NCI-H2029 treated with DMSO at 0.1 percent for 48 hours (cell line): ENCODE measurements at places on chromosomes 4 and X.

DNA sequence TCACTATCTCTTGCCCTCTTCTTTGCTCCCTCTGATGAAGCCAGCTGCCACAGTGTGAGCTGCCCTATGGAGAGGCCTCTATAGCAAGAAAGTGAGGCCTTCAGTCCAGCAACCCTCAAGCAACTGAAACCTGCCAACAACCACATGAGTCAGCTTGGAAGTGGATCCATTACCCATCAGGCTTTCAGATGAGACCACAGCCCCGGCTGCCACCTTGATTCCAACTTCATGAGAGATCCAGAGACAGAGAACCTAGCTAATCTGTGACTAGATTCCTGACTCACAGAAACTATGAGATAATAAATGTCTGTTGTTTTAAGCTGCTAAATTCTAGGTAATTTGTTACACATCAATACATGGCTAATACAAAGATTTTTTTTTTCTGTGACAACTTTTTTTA, 20.4 kb upstream of the WAS start:
- no peak for DNase-seq

DNA sequence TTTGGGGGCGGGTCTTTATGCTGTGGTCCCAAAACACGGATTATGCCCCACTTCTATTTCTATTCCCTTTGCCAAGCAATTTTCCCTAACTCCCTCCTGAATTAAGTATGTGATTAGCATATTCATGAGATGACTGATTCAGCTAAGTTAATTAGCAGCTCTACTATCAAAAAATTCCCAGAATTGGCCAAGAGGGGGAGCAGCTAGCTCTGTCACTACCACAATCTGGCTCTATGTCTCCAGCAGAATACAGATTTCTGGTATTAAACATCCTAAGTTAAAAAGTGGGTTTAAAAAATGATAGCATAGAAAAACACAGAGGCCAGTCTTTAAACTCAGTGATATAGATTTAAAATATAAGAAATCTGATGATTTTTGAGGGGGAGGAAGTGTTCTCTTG, 80.3 kb downstream of the GPC4 start:
- peak; percentile 19 for DNase-seq

DNA sequence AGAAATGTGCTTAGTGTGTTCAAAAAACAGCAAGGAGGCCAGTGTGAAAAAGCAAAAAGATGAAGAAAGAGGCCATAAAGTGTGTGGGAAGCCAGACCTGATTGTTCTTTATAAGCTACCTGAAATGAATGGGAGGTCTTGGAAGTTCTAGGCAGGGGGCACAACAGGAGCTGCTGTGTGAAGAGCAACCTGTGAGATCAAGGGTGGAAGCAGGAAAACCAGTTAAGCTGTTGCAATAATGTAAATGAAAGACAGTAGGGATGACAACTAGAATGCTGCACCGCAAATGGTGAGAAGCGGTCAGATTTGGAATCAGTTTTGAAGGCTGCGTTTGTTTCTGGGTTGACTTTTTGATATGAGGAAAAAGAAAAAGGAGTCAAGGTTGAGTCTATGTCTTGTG, 123.5 kb downstream of the TMEM144 start:
- DNase-seq = no peak

DNA sequence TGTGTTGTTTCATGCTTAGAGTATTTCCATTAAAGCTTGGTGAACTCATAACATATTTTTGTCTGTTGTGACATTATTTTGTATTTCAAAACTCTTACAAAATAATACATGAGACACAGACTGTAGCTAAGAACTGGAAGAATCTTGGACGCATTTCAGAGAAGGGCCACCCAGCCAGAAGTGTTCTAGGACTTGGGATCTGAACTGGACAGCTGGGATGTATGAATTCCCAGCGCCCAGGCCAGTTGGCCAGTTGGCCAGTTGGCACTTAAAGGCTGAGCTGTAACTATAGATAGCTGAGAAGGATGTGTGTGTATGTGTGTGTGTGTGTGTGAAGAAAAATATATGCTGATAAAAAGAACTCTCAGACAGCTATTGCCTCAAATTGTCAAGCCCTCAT, 193.4 kb upstream of the GPR101 start:
- no peak for DNase-seq

DNA sequence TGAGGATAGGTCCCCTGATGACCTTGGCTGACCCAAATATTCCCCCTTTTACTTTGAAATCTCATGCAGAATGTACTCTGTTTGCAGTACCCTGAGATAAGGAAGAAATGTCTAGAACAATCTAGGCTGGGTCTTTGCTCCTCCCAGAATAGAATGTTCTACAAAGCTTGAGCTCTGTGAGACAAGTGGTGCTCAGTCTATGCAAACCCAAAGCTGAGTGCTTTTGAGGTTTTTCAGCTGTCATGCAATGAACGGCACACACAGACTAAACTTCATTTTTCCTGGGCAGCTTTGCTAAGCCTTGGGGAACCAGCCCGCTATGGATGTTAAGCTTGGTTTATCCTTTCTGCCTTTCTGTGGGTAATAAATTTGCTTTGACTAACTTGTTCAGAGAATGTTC, 513.6 kb downstream of the FAT4 start:
- no peak for DNase-seq

DNA sequence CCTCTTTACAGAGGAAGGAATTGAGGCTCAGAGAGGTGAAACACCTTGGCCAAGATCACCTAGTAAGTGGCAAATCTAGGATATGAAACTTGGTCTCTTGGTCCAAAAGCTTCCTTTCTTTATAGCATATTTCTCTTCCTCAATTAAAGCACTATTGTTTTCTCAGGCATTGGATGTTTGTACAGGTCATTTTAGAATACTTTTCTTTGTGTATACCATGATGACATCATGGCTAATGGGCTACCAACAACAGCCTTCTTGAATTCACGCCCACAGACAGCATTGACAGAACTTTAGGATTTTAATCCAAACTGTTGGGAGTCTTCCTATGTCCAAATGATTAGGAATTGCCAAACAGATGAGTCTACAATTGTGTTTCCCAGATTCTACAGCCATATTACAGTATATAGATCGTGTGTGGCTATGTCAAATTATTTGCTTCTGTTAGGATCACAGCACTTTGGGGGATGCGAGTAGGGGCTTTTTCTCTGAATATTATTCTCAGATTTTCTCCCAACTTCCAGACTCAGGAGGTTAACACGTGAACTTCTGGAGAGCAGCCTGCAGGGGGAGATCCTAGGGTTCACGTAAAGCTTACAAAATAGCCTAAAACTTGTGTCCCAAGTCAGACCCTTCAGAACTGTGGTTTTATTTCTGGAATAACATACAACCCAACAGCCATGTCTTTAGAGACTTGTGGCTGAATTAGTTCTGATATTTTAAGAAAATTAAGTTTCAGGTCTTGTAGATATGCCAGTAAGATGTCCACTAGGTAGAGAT, 191.8 kb downstream of the SHROOM3 start:
- no peak for DNase-seq

GRCh38 chr4:47824840-47825239, 13.0 kb downstream of the CORIN start:
- no peak for DNase-seq

GRCh38 chrX:104168127-104168526, 1.9 kb downstream of the FAM199X start:
- no peak for DNase-seq

GRCh38 chr4:186739802-186740434, 16.3 kb upstream of the FAT1 start:
- DNase-seq = no peak

DNA sequence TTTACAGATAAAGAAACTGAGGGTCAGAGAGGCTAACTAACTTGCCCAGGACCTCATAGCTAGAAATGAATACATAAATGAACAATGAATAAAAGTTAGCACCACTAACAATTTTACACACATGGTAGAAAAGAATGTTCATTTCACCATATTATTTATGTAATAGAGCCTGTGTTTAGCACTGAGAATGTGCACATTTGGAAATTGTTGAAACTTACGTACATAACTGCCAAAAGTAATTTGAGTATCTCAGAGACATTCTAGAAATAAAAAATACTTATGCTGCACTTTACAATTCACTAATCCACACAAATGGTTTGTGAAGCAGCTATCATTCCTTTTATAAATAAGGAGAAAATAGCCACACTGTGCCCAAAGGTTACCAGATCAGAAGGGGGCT, 9.9 kb downstream of the CASK start:
- no peak for DNase-seq

- DNase-seq = no peak
These were observed 276.9 kb upstream of the PCDH7 start for GRCh38 chr4:30443289-30443688.

DNA sequence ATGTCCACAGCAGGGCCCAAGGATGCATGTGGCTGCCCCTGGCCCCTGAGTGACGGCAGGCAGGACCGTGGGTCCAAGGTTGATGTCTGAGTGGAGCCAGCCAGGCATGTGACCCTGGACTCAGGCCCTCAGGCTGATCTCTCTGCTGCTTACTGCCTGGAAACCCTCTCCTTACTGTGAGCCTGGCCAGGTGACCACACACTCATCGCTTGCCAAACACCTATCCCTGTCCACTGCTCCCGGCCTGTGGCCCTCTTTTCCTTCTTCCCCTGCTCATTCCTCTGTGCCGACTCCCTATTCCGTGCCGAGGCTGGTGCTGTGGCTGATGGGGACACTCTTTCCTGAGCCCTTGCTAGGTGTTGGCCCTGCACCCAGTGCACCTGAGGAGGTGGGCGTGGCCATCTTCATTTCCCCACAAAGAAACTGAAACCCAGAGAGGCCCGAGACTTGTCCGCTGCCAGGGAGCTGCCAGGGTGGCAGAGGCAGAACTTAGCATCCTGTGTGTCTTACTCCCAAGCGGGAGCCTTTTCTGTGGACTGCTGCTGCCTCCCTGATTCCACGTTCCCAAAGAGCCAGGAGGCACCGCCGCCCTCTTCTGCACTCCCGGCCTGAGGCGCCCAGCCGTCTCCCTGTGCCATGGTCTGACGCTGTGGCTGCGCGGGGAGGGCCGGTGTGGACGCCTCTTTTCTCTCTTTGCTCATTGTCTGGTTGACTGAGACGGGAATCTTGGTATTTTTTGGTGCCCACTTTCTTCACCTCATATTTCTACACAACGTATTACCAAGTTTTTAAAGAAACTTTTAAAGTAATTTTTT, 11.2 kb upstream of the RNF4 start:
- DNase-seq = no peak

DNA sequence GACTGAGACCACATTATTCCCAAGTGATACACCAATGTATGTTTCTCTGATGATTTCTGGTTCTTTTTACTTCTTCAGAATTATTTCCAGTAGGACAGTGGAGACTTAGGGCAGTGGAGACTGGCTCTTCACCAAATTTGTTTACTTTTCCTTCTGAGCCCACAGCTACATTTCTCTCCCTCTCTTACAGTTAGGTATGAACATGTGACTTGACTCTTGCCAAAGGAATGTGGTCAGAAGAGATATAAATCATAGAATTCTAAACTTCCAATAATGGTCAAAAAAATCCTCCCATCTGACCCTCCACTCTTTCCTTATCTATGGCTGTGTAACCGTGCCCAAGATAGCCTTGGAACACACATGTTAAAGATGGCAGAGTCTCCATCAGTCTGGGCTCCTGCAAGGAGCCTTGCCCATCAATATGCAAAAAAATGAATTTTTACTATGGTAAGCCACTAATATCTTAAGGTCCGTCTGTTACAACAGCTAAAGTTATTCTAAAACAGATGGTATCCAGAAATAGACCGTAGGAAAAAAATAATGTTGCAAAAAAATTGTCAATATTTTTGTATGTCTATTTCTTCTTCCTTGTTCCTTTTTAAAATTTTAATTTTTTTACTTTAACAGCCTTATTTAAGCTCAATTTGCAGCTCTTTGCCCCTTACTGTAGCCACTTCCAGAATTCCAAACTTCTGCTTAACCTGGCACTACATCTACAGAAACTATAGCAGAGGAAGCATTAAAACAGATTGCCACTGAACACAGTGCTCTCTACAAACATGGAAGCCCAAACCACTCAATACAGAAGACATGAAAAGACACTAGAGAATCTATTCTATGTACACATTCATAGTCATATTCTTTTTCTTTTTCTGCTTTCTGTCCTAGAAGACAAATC, 260.7 kb downstream of the COL25A1 start:
- DNase-seq = no peak

DNA sequence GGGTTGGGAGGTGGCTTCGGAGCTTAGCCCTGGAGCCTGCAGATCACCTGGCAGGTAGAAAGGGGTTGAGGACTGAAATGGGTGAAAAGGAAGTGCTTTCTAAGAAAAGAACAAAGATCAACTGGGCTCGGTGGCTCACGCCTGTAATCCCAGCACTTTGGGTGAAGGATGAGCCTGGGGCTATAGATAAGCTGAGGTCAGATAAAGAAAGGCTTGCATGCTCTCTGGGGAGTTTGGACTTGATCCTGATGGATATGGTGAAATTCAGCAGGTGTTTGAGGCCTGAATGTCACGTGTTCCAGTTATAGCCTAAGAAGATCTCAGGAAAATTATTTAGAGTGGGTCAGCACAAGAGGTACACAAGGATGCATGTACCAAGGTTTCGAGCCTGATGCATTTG, 40.8 kb downstream of the SLC34A2 start:
- no peak for DNase-seq

GRCh38 chrX:130878350-130879341, 24.4 kb downstream of the ENOX2 start:
- no peak for DNase-seq

GRCh38 chr4:34046580-34046979, 2197.7 kb downstream of the ARAP2 start:
- no peak for DNase-seq

DNA sequence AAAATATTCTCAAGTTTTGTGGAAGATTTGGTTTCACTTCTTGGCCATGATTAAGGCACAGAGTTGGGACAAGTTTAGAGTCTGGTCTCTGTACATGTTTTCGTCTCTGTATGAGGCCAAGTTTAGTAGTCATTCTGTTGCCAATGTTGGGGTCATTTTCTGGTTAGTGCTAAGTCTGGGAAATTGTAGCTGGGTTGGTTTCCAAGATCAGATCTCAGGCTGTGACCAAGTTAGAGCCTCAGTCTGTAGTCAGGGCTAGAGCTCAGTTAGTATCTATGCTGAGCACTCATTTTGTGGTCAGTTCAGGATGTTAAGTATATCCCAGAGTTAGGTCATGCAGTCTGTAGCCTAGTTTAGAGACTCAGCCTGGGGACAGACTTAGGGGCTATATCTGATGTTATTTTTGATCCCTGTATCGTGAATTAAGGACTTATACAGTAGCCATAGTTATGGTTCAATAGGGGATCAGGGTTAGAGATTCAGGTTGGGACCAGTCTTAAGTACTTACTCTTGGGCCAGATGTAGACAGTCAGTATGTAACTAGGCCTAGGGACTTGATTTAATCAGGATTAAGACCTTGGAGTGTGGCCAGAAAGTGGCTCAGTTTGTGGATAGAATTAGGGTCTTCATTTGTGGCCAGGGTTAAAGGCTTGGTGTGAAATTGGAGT, 6.6 kb upstream of the ENOX2 start:
- DNase-seq = no peak

- DNase-seq = no peak
These were observed 326.1 kb downstream of the HNRNPD start for GRCh38 chr4:82047731-82048130.

GRCh38 chrX:116238093-116238492, 67.5 kb downstream of the AGTR2 start:
- DNase-seq = no peak

- DNase-seq = no peak
These were observed 2.4 kb upstream of the RAB40AL start for GRCh38 chrX:102934624-102935023.

- no peak for DNase-seq
These were observed 54.5 kb downstream of the FBXO8 start for GRCh38 chr4:174228988-174229387.

GRCh38 chr4:123619895-123620294, 223.3 kb downstream of the SPRY1 start:
- DNase-seq = no peak
